GM13976 (cell line): ENCODE measurements at places on chromosomes 3 and 15.

DNA sequence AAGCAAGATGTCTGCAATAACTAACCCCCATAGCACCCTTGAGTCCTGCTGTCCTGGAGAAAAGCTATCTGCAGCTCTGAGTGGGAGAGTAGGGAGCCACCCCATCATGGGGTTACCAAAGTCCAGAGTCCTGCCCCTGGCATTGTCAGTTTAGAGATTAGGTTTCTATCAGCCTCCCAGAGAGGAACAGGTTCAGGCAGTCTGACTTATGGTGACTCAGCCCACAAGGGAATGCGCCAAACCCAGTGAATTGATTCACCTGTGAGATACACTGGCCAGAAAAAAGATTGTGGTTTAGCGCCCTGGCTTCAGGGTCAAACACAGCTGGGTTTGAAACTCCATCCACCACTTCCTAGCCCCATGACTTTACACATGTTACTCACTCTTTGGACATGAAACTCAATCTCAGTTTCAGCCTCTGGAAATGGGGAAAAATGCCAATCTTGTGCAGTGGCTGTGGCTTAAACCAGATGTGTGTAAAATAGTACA is 263.6 kb upstream of the HES1 start:
- DNase-seq, result no peak

GRCh38 chr15:76274226-76274625 is 37.0 kb downstream of the ETFA start:
- no peak for DNase-seq

DNA sequence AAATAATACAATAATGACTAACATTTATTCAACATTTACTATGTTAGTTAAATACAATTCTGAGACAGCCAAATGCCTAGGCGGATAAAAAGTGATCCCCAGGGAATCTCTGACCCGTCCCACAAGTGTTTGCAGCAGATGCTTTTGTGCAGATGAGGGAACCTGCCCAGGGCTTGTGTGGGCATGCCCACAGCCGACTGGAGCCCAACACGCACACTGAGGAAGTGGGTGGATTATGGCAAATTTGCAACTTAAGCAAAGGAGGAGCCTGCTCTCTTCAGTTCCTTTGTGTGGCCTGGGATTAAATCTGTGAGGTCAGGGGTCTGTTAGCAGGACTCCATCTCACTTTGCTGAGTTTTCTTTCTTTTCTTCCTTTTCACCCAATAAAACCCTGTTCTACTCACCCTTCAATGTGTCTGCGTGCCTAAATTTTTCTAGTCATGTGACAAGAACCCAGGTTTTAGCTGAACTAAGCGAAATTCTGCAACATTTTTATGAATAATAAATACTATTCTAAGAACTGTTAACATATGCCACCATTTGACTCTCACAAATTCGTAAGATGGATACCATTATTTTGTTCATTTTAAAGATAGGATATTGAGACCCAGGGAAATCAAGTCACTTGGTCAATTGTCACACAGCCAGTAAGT is 13.9 kb upstream of the RTP1 start:
- no peak for DNase-seq

- DNase-seq, result no peak
Observed at GRCh38 chr3:8458711-8459110, 42.9 kb upstream of the LMCD1 start.

- DNase-seq, result no peak
Observed at GRCh38 chr3:152382312-152383135, 113.8 kb downstream of the MBNL1 start.

DNA sequence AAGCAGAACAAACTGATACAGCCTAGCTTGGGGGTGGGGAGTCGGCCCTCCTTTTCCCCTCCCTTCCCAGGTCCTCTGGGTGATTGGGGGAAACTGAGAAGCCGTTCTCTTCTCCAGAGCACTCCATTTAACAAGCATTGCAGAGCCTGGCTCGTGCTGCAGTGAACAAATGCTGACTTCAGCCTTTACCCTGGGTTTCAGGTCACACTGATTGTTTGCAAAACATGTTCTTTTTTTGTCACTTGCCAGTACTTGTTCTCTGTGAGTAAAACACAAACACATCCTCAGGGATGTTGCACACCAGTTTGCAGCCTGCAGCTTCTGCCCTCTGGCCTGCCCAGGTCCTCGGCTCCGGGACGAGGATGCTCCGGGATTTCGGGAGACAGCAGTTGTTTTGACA is 132.8 kb downstream of the PGPEP1L start:
- no peak for DNase-seq

- no peak for DNase-seq
Observed at GRCh38 chr3:62882676-62883200, 7.5 kb upstream of the CADPS start.

- DNase-seq, result no peak
Observed at GRCh38 chr15:80599359-80599758, 95.8 kb upstream of the ABHD17C start.

DNA sequence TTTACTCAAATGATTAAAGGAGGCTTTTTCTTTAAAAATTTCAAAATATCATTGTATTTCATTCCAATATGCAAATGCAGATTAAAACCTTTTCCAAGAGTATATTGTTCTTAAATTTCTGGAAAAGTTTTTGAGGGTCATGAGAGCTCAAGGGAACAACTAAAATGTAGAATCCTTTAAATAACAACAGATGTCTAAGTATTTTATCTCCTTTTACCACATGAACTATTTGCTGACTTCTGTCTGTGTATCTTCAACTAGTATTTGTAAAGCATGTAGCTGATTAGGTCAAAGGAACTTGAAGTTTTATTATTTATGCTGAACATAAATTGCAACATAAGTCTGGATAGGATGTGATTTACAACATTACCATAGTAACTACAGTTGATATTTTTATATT is 402.6 kb downstream of the CNTN6 start:
- DNase-seq, result no peak

DNA sequence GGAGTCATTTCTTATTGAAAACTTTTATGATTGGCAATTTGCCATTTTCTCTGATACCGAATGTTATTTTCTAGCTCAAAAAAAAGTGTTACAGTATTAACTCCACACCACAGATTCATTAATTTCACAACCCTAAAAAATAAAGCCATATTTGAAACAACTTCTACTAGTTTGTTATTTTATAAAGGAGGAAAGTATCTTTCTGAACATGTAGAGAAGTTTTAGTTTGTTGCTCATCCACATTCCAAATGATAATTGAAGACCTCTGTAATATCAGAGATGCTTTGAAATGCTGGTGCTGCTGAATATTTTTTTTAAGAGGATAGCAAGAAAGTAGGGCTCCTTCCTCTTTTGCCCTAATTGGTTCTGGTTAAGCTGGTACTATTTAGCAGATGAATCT is 1.9 kb downstream of the VGLL3 start:
- no peak for DNase-seq

- DNase-seq, result no peak
Observed at GRCh38 chr3:194766845-194767244, 81.2 kb downstream of the FAM43A start.

- no peak for DNase-seq
Observed at GRCh38 chr15:68081869-68082505, 27.9 kb downstream of the PIAS1 start.

DNA sequence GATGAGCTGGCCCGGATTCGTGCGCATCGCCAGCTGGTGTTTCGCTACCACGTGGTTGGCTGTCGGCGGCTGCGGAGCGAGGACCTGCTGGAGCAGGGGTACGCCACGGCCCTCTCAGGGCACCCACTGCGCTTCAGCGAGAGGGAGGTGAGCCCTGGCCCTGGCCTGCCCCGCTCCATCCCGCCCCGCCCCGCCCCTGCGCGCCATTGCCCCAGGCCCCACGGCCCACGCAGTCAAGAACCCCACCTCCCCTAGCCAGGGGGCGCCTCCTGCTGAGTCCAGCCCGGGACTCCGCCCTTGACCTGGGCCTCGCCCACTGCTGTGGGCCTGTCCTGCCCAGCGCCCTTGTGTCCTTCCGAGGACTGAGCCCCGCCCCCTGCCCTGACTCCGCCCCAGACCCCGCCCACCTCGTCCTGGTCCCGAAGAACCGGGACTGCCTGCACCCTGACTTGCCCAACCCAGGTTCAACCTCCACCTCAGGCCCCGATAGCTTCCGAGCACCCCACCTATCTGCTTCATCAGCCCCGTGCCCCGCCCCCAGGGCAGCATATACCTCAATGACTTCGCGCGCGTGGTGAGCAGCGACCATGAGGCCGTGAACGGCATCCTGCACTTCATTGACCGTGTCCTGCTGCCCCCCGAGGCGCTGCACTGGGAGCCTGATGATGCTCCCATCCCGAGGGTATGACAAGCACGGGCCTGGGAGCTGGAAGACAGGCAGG is 14.8 kb downstream of the NT5DC2 start:
- no peak for DNase-seq

GRCh38 chr15:45102226-45102625 is 11.7 kb downstream of the DUOX2 start:
- no peak for DNase-seq

DNA sequence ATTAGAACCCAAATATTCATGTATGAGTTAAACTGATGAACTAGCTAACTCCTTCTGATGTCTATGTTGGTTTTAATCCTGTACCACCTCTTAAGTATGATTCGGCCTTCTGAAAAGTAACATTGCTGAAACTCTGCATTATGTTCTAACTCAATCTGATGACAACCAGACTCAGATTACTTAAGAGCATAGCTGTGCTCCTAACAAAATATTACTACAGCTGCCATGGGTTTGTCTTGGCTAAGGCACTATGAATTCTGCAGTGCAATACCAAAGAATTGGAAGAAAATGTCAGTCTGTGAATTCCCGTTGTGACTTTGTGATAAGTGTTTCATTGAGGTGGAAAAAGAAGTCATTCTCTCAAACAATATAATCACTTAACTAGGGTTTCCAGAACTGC is 224.4 kb downstream of the ZMAT3 start:
- no peak for DNase-seq

DNA sequence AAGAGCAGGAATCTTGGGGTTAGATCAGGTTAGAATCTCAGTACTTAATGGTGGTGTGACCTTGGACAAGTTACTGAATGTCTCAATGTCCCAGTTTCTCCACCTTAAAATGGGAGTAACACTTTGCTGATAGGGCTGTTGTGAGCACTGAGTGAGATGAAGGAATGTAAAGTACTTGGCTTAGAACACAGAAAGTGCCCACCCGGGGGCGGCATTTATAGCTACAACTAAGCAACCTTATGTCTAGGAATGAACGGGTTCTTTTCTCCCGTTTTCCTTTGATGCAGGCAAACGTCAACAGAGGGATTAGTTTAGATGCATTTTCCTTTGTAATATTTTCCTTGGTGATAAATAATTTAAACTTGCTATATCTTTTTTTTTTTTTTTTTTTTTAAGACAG is 176.6 kb downstream of the USP13 start:
- DNase-seq, result no peak

DNA sequence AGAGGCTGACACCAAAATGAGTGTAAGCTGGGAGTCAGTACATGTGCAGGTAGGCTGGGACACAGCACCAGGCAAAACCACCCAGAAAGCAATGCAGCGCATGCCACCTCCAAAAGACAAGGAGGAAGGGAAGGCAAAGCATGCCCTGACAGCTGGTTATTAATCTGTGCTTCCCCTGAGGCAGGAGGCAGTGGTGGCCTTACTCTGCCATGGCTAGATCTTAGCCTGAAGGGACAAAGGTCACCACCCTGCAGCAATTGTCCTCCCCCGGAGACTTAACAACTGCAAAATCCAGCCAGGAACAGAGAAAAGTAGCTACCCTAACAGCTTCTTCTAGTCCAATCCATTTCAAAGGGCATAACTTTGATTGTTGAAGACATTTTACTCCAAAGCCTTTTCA is 73.7 kb downstream of the PLD1 start:
- DNase-seq, result no peak

DNA sequence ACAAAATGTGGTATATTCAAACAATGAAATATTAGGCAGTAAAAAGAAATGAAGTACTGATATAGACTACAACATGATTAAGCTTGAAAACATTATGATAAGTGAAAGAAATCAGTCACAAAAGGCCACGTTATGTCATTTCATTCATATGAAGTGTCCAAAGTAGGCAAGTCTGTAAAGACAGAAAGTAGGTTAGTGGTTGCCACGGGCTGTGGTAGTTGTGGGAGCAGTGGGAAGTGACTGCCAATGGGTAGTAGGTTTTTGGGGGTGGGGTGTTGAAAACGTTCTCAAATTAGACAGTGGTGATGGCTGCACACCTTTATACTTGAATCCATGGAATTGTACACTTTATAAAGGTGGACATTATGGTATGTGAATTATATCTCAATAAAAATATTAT is 12.1 kb downstream of the GALNT15 start:
- DNase-seq, result no peak

DNA sequence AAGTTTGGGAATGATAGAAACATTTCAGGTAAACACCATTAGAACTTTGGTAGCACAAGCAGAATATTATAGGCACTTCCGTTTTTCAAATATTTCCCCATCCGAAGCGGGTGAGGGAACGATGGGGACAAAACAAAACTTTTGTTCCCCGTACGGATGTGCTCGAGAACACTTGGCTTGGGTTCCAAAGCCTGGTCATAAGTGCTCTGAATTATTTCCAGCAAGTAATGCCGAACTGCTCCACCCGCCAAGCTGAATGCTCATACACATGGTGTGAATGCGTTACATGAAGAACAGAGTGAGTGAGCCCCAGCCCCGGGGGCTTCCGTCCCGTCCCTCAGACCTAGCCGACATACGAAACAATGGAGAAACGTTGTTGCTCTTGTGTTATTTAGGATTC is 438.2 kb upstream of the ARRDC4 start:
- no peak for DNase-seq

GRCh38 chr15:38255690-38256089 is 3.1 kb downstream of the SPRED1 start:
- no peak for DNase-seq

DNA sequence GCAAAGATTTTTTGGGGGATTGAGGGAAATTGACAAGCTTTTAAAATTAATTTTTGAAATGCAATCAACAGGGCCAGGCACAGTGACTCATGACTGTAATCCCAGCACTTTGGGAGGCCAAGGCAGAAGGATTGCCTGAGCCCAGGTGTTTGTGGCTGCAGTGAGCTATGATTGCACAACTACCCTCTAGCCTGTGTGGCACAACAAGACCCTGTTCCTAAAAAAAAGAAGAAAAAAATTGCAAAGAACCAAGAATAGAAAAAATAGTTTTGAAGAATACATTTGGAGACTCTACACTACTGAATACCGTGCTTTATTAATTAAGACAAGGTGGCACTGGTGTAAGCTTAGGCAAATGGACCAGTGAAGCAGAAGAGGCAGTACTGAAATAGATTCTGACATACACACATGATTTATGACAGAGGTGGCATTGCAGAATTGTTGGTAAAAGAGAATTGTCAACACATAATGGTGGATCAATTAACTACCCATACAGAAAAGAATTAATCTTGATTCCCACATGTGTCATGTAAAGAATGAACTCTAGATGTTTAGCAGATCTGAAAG is 443.3 kb upstream of the ATP11B start:
- DNase-seq, result no peak

GRCh38 chr3:30098243-30098642 is 508.2 kb upstream of the TGFBR2 start:
- DNase-seq, result no peak

DNA sequence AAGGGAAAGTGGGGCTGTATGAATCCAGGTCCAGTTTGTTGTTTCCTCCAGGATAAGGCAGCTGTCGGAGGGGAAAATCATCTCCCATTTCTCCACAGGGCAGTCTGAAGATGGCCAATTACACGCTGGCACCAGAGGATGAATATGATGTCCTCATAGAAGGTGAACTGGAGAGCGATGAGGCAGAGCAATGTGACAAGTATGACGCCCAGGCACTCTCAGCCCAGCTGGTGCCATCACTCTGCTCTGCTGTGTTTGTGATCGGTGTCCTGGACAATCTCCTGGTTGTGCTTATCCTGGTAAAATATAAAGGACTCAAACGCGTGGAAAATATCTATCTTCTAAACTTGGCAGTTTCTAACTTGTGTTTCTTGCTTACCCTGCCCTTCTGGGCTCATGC is 911 bp downstream of the CCRL2 start:
- no peak for DNase-seq
